ENCODE measurements at places on chromosomes 7 and 10. TPM values are rescaled to one million over a fixed set of nuclear protein-coding genes. Genes with fewer than 3 reads are reported as not detected.

Gene TUBAL3
- 0.36 TPM for total RNA-seq

Gene HOGA1
- 47.1 TPM for total RNA-seq

Gene PLAU
- total RNA-seq = 4.9 TPM

Gene SAMD9L
- 3.7 TPM for total RNA-seq

DNA sequence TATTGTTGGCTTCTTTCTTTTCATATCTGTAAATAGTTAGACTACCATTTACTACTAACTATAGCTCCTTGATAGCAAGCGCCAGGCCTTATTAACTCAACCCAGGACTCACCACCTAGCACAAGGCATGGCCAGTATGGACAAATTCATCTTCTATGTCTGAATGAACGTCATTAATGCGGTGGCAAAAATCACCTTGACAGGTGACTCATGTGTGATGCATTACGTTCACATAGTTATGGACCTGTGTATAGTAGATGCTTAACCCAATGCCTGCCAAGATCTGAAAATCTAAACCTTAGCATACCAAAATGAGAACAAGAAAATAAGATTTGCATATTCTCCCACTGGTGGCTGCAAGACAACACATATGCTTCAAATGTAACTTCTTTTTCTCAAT lies 300.8 kb downstream of the PARD3 start:
- H3K27me3 ChIP-seq = no peaks in the 10 kb centered on the region
- DNase-seq = no peak
- no peaks in the 10 kb centered on the region for H3K36me3 ChIP-seq
- H3K4me3 ChIP-seq = no peak overlapping the region

DNA sequence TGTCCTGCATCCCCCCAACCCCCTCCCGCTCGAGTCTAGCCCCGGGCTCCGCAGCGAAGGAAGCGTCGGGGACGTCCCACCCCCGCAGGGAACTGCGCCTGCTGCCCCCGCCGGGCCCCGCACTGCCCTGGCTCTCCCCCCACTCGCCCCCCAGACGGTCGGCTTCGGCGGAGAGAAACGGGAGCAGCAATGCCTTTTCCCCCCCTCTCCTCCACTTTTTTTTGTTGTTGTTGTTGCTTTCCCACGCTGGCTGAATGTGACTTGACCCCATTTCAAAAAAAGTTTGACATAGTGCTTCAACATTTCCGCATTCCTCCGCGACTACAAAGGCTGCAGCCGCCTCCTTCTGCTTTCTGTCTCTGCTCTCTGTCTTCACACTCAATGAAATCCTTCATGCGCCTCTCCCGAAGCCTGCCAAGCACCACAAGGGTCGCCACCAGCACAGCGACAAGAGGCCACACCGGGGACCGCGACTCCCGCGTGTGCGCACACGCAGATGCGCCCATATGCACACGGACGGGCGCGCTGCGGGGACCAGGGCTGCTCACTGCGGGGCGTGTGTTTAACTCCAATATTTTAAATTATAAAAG lies 1.0 kb downstream of the CDK6 start:
- H3K4me3 ChIP-seq = peak overlapping the region; percentile 90
- H3K27ac ChIP-seq = peak overlapping the region; percentile 96
- H3K27me3 ChIP-seq = no peaks in the 10 kb centered on the region
- no peaks in the 10 kb centered on the region for H3K36me3 ChIP-seq
- peak; percentile 49 for DNase-seq

- H3K4me3 ChIP-seq = peak overlapping the region; percentile 40
- DNase-seq = peak; percentile 70
- peaks cover 100% of the 10 kb centered on the region for H3K4me1 ChIP-seq
- H3K36me3 ChIP-seq = peaks cover 8% of the 10 kb centered on the region
- H3K27ac ChIP-seq = peak overlapping the region; percentile 93
Measured at GRCh38 chr10:79266543-79267312, 80.5 kb upstream of the PPIF start.

GRCh38 chr7:88867158-88867557 lies 71.6 kb upstream of the TEX47 start:
- no peak for DNase-seq
- H3K4me3 ChIP-seq = no peak overlapping the region
- no peaks in the 10 kb centered on the region for H3K36me3 ChIP-seq
- H3K27ac ChIP-seq = no peak overlapping the region

DNA sequence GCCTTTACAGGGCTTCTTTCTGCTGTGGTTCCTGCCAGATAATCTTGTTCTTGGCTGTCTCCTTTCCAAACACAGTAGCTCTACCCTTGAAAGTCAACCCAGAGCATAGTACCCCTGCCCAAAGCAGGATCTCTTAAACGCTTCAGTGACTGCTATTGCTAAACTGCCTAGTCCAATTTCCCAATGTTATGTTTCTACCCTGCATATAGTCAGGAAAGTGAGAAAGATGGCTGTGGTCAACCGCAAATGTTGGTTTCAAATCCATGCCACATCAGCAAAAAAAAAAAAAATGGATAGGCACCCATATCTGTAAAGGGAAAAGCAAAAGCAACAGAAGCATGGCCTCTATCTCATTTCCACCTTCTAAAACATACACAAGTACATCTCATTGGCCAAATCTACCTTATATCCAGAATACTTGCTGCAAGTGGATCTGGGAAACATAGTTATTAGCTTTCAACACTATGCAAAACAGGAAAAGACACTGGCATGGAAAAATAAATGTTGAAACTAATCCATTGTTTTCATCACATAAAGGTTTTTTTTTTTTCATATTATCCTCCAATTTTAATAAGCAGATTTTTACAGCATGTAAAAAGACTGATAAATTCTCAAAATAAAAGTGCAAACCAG lies 59.8 kb downstream of the DNAJC1 start:
- H3K4me3 ChIP-seq = no peak overlapping the region
- H3K36me3 ChIP-seq = no peaks in the 10 kb centered on the region
- no peaks in the 10 kb centered on the region for H3K27me3 ChIP-seq
- DNase-seq = no peak
- no peak overlapping the region for H3K27ac ChIP-seq

GRCh38 chr10:126210051-126210651 lies 178.1 kb downstream of the ADAM12 start:
- H3K4me3 ChIP-seq = no peak overlapping the region
- no peak overlapping the region for H3K27ac ChIP-seq
- no peak for DNase-seq
- no peaks in the 10 kb centered on the region for H3K36me3 ChIP-seq
- peaks cover 34% of the 10 kb centered on the region for H3K27me3 ChIP-seq

DNA sequence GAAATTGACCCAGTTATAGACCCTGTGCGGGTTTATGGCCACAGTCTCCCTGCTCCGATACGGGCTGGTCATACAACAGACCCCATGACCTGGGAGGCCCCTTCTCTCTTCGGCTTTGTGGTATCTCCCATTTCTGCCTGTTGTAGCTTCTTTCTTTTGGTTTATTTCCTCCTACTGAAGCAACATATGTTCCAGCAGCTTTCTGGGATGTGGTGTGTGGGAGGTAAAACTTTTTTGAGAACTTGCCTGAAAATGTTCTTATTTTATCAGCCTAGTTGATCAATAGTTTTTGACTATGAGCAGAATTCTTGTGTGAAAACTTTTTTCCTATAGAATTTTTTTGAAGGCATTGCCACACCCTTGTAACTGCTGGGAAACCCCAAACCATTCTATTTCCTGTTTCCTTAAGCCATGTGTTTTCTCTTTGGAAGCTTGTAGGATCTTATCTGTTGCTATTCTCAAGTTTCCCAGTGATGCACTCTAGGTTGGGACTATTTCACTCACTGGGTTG lies 80.0 kb downstream of the DAGLB start:
- H3K27me3 ChIP-seq = no peaks in the 10 kb centered on the region
- no peak overlapping the region for H3K4me3 ChIP-seq
- peaks cover 5% of the 10 kb centered on the region for H3K4me1 ChIP-seq
- H3K36me3 ChIP-seq = no peaks in the 10 kb centered on the region

- no peak overlapping the region for H3K4me3 ChIP-seq
- H3K27me3 ChIP-seq = no peaks in the 10 kb centered on the region
- no peak for DNase-seq
- H3K27ac ChIP-seq = no peak overlapping the region
- peaks cover 3% of the 10 kb centered on the region for H3K4me1 ChIP-seq
Measured at GRCh38 chr7:55469271-55469681, 103.0 kb downstream of the VOPP1 start.

- peaks cover 14% of the 10 kb centered on the region for H3K4me1 ChIP-seq
- no peak for DNase-seq
- H3K36me3 ChIP-seq = no peaks in the 10 kb centered on the region
Measured at GRCh38 chr7:77498659-77499379, 38.3 kb upstream of the PTPN12 start.

GRCh38 chr10:1148855-1149605 lies 92.8 kb downstream of the WDR37 start:
- H3K4me1 ChIP-seq = peaks cover 4% of the 10 kb centered on the region
- no peak for DNase-seq
- no peaks in the 10 kb centered on the region for H3K36me3 ChIP-seq
- no peak overlapping the region for H3K4me3 ChIP-seq
- no peak overlapping the region for H3K27ac ChIP-seq
- peaks cover 3% of the 10 kb centered on the region for H3K27me3 ChIP-seq

DNA sequence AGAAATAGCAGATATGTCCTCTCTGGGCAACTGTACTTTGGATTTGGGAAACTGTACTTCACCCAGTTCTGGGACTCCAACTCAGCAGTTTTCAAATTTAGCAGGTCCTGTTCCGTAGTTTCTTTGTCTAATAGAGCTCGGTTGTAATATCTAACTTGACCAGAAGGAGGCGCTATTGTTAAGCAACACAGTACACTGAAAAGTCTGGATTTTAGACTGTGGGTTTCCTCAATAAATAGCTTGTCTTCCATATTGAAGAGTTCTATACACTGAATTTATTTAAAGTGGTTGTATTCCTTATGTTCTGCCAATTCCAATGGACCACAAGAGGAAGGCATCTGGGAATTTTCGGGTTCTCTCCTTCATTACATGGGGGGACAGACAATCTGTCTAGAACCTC lies 39.8 kb downstream of the ELFN1 start:
- H3K27me3 ChIP-seq = no peaks in the 10 kb centered on the region
- peaks cover 18% of the 10 kb centered on the region for H3K36me3 ChIP-seq
- no peak overlapping the region for H3K4me3 ChIP-seq
- no peak overlapping the region for H3K27ac ChIP-seq
- H3K4me1 ChIP-seq = peaks cover 26% of the 10 kb centered on the region

GRCh38 chr10:86229811-86230556 lies 136.6 kb downstream of the GRID1 start:
- H3K4me3 ChIP-seq = no peak overlapping the region
- no peak for DNase-seq
- H3K36me3 ChIP-seq = no peaks in the 10 kb centered on the region
- H3K27me3 ChIP-seq = peaks cover 22% of the 10 kb centered on the region
- no peak overlapping the region for H3K27ac ChIP-seq

Data from left ventricle myocardium inferior (tissue), 1 donor.